ENCODE measurements at places on chromosomes 1 and 21.
A peak's percentile ranks its signal among the peaks of the same experiment; 100 is the strongest.

DNA sequence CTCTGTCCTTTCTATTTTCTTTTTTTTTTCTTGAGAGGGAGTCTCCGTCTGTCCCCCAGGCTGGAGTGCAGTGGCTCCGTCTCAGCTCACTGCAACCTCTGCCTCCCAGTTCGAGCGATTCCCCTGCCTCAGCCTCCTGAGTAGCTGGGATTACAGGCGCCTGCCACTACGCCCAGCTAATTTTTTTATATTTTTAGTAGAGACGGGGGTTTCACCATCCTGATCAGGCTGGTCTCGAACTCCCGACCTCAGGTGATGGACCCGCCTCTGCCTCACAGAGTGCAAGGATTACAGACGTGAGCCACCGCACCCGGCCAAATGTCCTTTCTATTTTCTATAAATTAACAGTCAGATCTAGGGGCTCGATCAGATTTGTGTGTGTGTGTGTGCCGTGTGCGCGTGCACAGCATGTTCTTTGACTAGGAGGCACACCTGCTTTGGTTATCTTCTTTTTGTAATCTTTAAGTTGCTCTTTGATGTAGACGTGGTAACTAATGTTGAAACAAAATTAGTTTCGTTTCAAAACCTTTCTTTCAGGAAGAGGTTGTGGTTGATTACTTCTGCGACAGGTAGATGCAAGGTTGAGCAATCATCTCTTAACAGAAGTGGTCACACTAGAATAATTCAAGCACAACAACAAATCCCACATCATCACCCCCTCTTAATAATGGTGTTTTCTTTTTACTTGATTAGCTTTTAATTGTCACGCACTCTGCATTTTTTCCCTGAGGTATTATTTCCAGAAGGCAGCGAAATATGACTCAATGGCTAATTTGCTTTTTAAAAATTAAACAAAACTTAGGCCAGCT is 779 bp upstream of the DEGS1 start:
- peak; percentile 75 for DNase-seq

DNA sequence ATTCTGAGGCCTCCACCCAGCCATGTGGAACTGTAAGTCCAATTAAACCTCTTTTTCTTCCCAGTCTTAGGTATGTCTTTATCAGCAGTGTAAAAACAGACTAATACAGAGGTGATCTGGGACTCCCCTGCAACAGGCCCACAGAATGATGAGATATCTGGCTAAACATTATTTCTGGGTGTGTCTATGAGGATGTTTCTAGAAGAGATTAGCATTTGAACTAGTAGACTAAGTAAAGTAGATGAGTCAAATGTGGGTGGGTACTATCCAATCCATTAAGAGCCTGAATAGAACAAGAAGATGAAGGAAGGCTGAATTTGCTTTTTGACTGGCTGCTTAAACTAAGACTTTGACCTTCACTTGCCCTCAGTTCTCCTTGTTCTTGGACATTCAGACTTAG is 396.5 kb upstream of the LRRC7 start:
- no peak for DNase-seq

GRCh38 chr1:109357616-109358015 is 40.1 kb downstream of the SORT1 start:
- no peak for DNase-seq

GRCh38 chr1:22509815-22510214 is 53.5 kb upstream of the EPHA8 start:
- no peak for DNase-seq

- no peak for DNase-seq
Observed at GRCh38 chr1:197304638-197305200, 36.7 kb downstream of the CRB1 start.

GRCh38 chr1:65804584-65804983 is 11.9 kb downstream of the PDE4B start:
- no peak for DNase-seq

DNA sequence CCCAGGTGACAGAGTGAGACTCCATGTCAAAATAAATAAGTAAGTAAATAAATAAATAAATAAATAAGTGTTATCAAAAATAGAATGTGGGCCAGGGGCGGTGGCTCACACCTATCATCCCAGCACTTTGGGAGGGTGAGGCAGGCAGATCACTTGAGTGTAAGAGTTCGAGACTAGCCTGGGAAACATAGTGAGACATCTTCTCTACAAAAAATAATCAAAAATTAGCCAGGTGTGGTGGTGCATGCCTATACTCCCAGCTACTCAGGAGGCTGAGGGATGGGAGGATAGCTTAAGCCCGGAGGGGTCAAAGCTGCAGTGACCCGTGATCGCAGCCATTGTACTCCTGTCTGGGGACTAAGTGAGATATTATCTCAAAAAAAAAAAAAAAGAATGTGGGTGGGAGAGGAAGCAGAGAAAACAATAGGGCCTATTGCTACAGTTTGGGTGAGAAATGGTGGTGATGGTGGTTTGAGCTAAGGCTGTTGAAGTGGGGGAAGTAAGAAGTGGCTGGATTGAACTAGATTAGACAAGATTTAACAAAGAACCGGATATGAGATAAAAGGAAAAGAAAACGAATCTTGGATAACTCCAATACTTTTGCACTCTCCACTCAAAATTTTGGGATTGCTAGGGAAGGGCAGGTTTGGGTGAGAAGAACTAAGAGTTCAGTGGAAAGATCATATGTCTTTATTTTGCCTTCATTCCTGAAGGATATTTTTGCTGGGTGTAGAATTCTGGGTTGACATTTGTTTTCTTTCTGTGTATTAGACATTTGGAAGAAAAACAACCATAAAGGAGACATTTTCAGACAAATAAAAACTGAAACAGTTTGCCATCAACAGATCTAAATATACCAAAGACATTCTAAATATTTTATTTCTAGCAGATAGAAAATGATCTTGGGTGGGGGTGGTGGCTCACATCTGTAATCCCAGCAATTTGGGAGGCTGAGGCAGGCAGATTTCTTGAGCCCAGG is 57.1 kb upstream of the SPOCD1 start:
- DNase-seq = peak; percentile 15

- DNase-seq = no peak
Observed at GRCh38 chr1:216054600-216054999, 368.6 kb downstream of the USH2A start.

- no peak for DNase-seq
Observed at GRCh38 chr1:161404051-161404597, 36.4 kb upstream of the CFAP126 start.

DNA sequence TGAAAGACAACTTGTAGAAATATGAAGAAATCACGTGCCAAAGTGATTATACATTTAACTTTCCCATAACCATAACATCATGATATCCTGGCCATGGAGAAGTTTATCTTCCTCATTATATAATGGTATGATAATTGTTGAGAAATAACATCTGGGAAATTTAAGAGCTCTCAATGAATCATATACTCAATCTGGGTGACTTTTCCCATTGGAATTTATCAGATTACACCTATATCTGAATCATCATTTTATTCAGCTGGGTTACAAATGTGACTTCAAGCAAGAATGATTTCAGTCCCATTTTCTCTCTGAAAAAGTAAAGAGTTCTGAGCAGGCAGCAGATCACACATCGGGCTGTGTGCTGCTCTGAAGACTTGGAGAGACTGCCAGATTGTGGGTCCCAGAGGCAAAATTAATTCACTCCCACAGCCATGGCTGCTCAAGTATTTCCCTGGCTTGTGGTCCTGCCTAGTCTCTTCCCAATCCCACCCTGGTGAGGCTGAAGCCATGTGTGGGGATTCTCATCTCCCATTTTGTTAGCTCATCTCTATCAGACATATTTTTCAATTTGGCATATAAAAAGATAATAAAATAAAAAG is 278.0 kb downstream of the MRPL39 start:
- DNase-seq = no peak

DNA sequence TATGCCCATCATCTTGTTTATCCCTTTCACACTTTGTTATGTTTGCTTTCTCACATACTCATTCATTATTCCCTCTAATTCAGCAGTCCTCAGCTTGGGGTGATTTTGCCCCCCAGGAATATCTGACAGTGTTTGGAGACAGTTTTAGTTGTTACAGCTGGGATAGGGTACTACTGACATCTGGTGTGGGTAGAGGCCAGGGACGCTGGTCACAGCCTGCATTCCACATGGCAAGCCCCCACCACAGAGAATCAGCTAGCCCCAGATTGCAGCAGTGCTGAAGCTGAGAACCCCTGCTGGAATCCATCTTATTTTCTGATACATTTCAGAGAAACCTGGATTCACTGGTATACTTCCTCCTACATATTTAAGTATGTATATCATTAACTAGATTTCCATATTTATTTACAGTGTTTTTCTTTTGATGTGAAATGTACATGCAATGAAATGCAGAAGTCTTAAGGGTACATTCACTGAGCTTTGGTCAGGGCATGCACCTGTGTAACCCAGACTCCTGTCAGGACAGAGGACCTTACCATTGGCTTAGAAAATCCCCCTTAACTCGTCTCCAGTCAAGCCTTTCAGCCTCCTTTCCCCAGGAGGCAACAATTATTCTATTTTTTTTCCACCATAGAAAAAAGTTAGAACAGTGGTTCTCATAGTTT is 68.3 kb downstream of the KIF26B start:
- no peak for DNase-seq

GRCh38 chr1:20261095-20261494 is 29.6 kb upstream of the VWA5B1 start:
- no peak for DNase-seq

GRCh38 chr1:36920801-36921405 is 113.4 kb downstream of the GRIK3 start:
- no peak for DNase-seq

GRCh38 chr1:246372559-246372958 is 134.5 kb downstream of the SMYD3 start:
- no peak for DNase-seq

DNA sequence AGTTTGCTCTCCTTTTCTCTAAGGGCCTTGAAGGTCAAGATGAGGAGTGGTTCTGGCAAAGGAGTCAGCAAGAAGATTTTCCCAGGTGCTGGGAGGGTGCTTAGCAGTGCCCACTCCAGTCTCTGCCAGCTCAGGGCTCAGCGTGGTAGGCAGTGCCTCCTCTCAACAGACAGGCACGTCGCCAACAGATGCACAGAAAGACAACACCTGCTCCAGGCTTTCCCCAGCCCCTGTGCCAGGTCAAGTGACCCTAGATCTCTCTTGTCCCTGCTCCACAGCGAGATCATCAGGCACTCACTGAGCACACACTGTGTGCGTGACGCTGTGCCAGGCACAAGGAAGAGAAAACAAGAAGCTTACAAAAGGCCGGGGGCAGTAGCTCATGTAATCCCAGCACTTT is 86.0 kb downstream of the CASZ1 start:
- DNase-seq = no peak

- no peak for DNase-seq
Observed at GRCh38 chr1:22838965-22839364, 128.3 kb downstream of the EPHB2 start.

DNA sequence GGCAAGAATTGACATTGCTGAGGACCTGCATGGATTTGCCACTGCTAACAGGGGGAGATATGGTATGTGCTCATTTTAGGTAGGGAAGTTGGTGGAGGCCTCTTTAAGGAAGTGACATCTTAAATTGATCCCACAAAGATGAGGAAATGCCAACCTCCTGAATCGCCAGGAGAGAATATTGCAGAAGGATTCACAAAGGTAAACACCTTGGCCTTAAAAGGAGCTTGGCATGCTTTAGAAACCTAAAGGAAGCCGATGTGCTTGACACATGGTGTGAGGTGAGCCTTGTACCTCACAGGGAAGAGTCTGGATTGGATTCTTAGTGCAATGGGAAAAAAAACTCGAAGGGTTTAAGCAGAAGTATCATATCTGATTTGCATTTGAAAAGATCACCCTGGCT is 470.5 kb upstream of the DAB1 start:
- DNase-seq = no peak

DNA sequence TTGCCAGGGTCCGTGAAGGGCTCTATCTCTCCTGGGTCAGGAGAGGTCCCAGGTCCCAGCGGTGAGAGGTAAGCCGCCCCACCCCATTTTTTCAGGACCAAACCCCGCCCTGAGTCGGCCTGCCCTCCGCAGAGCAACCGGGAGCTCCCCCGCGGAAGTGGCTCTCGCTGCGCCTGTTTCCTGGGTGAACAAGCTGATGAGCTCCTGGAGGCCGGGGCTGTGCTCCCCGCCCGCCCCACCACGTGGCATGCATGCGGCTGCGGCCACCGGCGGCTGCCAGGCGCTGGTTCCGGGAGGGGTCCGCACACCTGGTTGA is 32.0 kb downstream of the ZBTB17 start:
- DNase-seq = no peak
